ENCODE measurements at places on chromosomes 7 and 10.

DNA sequence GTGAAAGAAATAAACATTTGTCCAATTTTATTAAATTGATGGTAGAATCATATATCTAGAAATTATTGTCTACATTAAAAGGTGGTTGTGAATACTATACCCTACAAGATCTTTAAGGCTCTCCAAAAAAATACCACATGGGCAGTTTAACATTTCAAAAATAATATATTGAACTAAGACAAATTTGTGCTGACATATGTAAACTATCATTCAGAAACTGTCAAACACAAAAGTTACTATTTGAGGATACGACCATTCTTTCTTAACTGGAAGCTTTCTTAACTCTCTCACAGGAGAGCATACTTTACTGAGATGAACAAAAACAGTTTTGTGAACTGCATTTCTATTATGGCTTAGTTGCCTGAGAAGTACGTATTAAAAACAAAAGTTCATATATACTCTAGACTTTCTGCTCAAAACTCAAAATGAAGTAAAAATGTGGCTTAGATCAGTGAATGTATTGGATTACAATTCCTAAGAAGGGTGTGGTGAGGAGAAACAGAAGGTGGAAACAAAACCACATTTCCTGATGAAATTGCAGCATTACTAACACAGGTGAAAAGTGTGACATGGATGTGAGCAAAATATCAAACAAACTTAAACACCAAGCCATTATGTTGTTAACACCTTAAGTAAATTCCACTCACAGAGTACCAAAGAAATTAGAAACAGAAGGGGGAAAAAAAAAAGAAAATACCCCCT is 138.5 kb downstream of the SEMA3A start:
- DNase-seq, result no peak

DNA sequence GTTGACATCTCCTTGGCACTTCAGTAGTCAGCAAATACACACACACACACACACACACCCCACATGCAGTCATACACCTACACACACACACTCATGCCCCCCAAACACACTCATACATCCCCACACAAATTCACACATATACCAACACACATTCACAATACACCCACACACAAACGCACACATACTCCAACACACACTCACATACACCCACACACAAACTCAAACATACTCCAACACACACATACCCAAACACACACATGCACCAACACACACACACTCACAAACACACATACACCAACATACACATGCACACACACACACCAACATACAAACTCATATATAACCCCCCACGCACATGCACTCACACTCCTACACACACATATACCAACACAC is 31.4 kb upstream of the CHST15 start:
- DNase-seq, result no peak

GRCh38 chr7:19464241-19464640 is 244.6 kb downstream of the POLR1F start:
- DNase-seq, result no peak

DNA sequence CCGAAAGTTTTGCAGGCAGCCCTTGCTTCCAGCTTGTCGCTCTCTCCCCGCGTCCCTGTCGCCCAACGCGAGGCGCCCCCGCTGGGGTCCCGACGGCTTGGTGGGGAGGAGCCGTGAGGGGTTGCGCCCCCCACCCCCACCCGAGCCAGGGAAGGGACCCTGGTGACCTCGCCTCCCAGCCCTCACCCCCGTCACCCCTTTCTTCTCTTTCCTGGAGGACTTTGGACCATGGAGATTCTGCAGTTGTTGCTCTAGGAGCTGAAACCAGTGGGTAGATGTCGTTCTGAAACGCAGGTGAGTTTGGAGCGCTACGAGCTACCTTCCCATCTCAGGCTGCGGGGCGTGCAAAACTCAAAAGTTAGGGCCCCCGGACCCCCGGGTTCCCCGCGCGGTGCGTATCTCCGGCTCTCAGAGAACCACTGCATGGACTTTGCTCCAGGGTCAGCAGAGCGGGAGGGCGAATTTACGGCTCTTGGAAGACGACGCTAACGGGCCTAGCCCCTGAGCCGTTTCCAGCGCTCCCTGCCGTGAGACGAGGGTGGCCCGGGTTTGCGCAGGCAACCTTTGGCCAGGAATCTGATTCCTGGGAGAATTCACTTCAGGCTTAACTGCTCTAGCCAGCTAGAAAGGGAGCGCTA is 684 bp upstream of the ATXN7L1 start:
- DNase-seq, result no peak

DNA sequence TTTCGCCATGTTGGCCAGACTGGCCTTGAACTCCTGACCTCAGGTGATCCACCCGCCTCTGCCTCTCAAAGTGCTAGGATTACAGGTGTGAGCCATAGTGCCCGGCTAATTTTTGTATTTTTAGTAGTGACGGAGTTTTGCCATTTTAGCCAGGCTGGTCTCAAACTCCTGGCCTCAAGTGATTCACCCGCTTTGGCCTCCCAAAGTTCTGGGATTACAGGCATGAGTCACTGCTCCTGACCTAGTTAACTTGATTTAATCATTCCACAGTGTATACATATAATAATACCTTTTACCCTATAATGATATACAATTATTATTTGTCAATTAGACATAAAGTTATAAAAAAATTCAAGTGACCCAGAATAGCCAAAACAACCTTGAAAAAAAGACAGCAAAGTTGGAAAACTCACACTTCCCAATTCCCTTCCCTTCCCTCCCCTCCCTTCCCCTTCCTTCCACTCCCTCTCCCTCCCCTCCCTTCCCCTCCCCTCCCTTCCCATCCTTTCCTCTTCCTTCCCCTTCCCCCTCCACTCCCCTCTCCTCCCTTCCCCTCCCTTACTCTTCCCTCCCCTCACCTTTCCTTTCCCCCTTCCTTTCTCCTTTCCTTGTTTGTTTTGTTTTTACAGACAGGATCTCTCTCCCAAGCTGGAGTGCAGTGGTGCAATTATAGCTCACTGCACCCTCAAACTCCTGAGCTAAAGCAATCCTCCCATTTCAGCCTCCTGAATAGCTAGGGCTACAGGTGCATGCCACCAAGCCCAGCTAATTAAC is 14.8 kb upstream of the ZMIZ2 start:
- no peak for DNase-seq
